Spleen (tissue), 13 donors: ENCODE measurements at places on chromosomes 3 and 15. TPM values are rescaled to one million over a fixed set of nuclear protein-coding genes. Genes with fewer than 3 reads are reported as not detected.

Gene AGBL1
- total RNA-seq = not detected

Gene KLHL6
- 51.8 TPM for total RNA-seq

Gene ALDH1L1
- 0.09 TPM for total RNA-seq

Gene DLEC1
- 2.3 TPM for total RNA-seq

Gene COPS2
- 49.2 TPM for total RNA-seq
